ENCODE measurements at places on chromosomes 7 and 10. TPM values are rescaled to one million over a fixed set of nuclear protein-coding genes. Genes with fewer than 3 reads are reported as not detected.

GRCh38 chr7:113521468-113521867 lies 397.3 kb downstream of the PPP1R3A start:
- DNase-seq, result no peak
- no peaks in the 10 kb centered on the region for H3K36me3 ChIP-seq
- no peaks in the 10 kb centered on the region for H3K27me3 ChIP-seq
- H3K4me1 ChIP-seq, result no peaks in the 10 kb centered on the region
- H3K27ac ChIP-seq, result no peak overlapping the region

Gene ZNF736
- total RNA-seq, result 22.7 TPM

GRCh38 chr7:96996958-96997511 lies 8.3 kb upstream of the DLX6 start:
- no peak for DNase-seq
- H3K4me3 ChIP-seq, result no peak overlapping the region

DNA sequence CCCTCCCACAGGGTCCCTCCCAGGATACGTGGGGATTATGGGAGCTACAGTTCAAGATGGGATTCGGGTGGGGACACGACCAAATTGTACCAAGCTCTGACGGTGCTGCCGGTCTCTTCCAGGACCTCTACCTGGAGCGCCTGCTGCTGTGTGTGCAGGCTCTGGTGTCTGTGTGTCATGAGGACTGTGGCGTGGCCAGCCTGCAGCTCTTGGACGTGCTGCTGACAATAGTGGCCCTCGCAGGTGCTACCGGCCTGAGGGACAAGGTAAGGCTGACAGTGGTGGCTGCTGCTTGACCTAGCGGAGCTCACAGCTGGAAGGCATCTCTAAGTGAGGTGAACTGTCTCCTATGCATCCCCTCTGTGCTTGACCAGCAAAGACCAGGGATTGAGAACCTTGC lies 34.5 kb upstream of the PRKAR1B start:
- no peak for DNase-seq
- no peak overlapping the region for H3K27ac ChIP-seq
- peaks cover 30% of the 10 kb centered on the region for H3K36me3 ChIP-seq
- H3K4me3 ChIP-seq, result no peak overlapping the region

DNA sequence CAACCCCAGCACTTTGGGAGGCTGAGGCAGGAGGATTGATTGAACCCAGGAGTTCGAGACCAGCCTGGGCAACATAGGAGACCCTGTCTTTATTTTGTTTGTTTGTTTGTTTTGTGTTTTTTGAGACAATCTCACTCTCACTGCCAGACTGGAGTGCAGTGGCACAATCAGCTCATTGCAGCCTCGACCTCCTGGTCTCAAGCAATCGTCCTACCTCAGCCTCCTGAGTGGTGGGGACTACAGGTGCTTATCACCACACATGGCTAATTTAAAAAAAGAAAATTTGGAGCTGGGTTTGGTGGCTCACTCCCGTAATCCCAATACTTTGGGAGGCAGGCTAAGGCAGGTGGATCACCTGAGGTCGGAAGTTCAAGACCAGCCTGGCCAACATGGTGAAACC lies 30.6 kb upstream of the CCL24 start:
- H3K4me1 ChIP-seq, result peaks cover 8% of the 10 kb centered on the region
- H3K4me3 ChIP-seq, result no peak overlapping the region
- no peaks in the 10 kb centered on the region for H3K36me3 ChIP-seq
- no peak overlapping the region for H3K27ac ChIP-seq
- DNase-seq, result no peak

All from natural killer cell (primary cell).